Muscle of leg (tissue), 16 donors: ENCODE measurements at places on chromosomes 2 and 18.

- no peak for DNase-seq
Observed at GRCh38 chr2:43402452-43402937, 176.1 kb upstream of the ZFP36L2 start.

GRCh38 chr2:173264603-173265366 is 89.9 kb upstream of the CDCA7 start:
- peak; percentile 64 for DNase-seq

DNA sequence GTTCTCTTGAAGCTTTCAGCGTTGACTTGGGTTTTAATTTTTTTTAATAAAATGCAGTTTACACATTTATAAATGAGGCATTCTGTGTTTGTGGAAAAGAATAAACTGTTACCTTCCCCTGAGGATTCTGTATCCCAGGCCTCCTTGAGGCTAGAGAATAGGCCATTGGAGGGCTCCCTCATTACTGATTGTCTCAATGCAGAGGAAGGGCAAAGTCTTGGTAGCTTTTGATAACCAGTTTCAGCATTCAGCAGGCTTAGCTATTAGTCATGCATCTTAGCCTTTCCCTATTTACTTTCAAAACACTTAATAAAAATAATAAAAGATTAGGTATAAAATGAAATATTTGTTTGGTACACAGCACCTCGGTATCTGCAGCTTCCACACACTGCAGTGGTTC is 58.1 kb upstream of the OTX1 start:
- DNase-seq, result no peak

GRCh38 chr2:176149939-176150583 is 1.3 kb upstream of the HOXD4 start:
- no peak for DNase-seq

DNA sequence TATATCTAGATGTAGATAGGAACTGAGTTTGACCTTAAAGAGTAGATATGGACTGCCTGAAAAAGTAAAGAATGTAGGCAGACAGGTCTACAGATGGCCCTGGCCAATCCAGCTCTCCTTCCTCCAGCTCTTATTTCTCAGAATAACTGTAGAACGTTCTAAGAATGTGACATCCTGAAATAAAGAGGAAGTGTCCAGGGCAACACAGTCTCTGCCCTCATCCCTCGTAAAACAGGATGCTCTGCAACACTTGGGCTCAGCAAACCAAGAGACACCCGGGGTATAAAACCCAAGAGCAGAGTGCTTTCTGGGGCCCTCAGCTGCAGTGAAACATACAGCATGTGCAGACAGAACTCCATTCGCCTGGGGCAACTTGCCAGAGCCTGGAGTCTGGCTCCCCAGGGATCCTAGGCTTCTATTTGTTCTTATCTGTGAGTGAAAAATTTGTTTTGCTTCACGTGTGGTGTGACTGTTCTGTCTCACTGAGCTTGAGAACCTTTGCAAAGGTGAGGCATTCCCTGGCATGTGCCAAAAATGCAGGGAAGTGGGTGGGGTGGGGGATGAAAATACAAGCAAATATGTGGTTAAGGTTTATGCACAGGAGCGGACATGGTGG is 401.0 kb downstream of the SETBP1 start:
- no peak for DNase-seq

DNA sequence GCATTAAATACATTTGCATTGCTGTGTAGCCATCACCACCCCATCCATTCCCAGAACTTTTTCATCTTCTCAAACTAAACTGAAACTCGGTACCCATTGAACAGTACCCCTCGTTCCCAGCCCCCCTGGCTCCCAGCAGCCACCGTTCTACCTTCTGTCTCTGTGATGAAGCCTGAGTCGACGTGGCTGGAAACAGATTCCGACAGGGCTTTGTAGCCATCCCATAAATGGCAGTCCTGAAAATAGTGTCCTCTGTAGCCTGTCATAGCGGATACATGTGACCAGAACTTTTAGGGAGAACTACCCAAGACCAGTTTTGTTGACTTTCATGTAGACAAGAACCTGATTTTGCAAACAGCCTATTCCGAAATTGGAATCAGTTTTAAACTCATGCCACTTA is 59.1 kb downstream of the TSHZ1 start:
- no peak for DNase-seq

DNA sequence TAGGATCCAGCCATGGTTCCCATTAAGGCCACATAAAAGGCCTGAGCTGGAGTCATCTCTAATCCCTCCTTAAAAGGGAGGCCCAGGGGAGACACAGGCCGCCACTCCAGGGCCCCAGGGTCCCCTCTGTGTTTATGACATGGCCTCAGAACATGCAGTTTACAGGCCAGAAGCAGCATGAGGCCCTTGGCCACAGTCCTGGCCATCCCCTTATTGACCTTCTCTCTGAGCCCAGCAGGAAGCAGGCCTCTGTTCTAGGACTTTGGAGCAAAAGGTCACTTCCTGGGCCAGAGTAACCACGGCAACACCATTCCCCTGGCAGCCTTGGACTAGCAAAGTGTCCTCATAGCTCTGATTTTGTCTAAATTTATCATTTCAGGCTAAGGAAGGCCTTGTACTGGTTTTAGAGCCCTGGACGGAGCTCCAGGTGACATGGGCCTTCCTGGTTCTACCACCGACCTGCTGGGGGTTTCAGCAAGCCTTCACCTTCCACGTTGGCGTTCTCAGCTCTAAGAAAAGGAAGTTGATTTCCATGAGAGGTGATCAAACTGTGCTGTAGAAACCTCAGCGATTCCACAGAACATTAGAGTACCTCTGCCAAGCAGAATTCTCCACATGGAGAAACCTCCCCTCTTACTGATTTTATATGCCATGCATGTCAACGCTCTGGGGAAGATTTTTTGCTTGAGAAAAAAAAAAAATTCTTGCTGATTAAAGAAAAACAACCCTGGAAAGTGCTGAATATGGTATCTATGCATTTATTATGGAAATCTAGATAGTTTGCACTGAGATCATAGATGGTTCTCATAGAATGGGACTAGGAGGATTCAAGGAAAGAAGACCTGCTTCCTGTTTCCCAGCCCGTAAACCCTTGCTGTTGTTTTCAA is 53.7 kb downstream of the HS1BP3 start:
- DNase-seq, result peak; percentile 80

- DNase-seq, result peak; percentile 54
Observed at GRCh38 chr2:195559431-195559914, 97.6 kb upstream of the SLC39A10 start.

DNA sequence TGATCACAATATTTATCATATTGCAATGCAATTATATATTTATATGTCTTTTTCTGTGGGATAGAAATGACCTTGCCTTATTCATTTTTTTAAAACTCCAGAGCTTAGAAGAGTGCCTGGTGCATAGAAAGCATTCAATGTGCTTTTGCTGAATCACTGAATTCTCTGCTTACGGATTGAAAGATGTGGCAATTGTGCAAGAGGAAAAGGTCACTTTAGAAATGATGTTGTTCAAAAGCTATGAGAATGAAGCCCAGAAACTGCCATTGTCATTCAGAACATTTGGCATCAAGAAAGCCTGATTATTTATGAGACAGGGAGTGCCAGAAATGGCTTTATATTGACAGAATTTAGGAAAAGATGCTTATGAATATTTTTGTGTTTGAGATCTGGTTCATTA is 678.6 kb upstream of the CDH2 start:
- DNase-seq, result no peak

DNA sequence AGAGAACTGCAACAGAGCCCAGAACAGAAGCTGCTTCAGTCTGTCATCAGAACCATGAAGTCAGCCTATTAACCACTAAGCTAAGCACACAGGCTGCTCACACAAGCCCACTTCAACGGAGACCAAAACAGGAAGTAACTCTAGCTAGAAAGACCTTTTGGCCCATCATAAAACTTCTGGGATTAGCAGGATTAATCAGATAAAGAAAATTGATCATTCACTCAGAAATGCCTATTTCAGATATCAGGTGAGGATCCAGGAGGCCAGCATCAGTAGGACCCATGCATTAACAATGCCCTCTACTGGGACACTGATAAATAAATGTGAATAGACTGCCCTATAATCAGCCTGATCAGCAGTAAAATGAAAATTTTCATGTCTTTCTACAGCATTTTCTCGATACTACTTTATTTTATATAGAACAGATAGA is 101.4 kb downstream of the WDPCP start:
- DNase-seq, result no peak

DNA sequence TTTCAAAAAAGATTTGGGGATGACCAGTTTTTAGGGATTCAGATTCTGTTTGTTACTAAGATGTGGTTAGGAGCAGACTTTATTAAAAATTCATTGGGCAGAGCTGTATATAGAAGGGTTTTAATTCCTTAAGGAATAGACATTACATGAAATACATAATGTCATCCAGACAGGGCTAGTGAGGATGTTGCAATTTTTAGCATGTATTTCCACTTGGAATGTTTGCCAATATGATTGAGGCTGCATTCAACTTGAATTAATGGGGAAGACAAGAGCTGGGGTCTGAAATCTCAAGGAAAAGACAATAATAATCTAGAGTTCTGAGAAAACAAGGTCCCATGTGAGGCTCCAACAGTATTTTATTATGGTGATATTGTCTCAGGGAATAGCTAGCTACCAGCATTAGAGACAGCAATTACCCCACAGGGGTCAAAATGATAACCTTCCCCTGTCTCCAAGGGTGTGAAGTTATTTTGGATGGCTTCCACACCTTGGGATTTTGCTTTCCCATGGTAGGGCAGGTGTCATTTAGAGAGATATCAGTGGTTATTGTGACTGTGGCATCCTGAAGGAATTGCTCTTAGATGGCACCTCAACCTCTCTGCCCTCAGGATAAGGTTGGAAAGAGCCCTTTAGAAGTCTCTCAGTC is 60.2 kb downstream of the VSNL1 start:
- peak; percentile 19 for DNase-seq

DNA sequence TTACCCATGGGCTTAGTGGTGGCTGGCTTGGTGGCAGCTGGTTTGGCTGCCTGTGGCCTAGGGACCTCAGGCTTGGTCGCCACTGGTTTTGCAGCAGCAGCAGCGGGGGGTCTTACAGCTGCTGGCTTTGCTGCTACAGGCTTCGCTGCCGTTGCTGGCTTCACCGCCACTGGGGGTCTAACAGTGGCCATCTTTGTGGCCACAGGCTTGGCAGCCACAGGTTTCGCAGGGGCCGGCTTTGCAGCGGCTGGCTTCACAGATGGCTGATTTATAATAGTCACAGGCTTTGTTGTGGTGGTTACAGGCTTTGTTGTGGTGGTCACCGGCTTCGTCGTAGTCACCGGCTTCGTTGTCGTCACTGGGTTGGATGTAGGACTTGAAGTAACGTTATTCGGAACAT is 77.8 kb downstream of the COL6A3 start:
- no peak for DNase-seq

DNA sequence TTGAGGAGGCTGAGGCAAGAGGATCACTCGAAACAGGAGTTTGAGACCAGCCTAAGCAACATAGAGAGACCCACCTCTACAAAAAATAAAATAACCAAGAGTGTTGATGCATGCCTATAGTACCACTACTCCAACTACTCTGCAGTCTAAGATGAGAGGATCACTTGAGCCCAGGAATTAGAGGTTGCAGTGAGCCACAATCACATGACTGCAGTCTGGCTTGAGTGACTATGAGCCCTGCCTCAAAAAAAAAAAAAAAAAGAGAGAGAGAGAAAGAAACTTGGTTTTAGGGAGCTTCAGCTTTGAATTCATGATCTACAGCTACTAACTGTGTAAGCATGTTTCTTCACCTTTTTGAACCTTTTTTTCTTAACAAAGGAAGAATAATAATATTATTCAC is 119.9 kb downstream of the HNMT start:
- DNase-seq, result no peak

DNA sequence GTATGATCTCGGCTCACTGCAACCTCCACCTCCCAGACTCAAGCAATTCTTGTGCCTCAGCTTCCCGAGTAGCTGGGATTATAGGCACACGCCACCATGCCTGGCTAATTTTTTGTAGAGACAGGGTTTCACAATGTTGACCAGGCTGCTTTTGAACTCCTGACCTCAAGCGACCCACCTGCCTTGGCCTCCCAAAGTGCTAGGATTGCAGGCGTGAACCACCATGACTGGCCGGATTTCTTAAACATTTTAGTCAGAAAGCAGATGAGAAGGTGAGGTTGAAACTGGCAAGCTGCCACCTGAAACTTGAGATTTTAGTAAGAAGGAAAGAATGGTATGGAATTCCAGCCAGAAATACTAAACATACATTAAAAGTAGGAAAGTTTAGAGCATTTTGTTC is 31.9 kb downstream of the KLHL23 start:
- peak; percentile 5 for DNase-seq

DNA sequence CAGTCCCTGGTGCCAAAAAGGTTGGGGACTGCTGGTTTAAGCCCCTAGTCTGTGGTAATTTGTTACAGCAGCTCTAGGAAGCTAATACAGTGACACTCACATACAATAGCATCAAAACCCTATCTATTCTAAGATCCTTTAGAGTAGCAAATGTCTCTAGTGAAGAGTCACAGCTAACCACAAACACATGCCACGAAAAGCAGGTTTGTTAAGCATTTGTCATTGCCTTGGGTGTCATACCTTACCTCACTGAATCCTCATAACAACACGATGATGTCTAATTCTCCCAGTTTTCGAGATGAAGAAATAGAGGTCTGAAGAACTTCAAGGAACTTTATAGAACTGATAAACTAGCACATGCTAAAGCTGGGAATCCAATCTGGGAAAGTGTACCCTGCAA is 29.6 kb upstream of the RNF152 start:
- DNase-seq, result no peak

- no peak for DNase-seq
Observed at GRCh38 chr2:110219496-110220189, 7.3 kb upstream of the MTLN start.

DNA sequence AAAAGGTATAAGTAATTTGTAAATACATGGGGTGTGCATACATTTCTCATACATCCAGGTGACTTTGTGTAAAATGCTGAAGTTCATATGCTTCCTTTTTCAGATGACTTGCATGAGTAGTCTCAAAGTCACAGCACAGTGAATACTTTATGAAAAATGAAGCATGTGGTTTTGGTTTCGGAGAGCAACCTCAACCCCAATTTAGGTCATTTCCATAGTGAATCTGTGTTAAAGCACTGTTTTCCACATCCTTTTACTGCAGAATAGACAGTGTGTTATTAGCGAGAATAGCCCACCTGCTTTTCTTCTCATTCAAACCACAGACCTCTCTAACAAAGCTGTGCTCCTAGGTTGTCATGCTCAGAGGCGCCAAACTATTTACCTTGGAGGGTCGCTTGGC is 204.4 kb upstream of the RASGRP3 start:
- no peak for DNase-seq

- no peak for DNase-seq
Observed at GRCh38 chr2:230830428-230830827, 34.3 kb upstream of the ITM2C start.

DNA sequence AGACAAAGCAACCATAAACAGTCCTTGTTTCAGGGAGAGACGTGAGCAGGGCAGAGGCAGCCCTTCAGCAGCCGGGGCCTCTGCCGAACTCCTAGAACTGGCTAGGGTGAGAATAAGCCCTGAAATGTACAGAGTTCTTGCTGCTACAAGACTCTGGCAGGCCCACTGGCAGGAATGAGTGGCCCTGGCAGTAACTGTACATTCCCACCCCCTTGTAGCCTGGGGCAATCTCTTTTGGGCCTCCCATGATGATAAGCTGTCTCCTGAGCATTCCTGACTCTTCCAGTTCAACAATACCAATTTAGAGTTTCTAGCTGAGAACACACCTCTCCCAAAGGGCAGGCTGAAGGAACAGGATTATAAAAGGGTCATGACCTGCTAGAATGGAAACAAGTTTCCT is 54.3 kb downstream of the HAUS1 start:
- DNase-seq, result no peak

- DNase-seq, result no peak
Observed at GRCh38 chr18:10020171-10020570, 106.4 kb downstream of the VAPA start.
